ENCODE measurements at places on chromosomes 5 and 9.

DNA sequence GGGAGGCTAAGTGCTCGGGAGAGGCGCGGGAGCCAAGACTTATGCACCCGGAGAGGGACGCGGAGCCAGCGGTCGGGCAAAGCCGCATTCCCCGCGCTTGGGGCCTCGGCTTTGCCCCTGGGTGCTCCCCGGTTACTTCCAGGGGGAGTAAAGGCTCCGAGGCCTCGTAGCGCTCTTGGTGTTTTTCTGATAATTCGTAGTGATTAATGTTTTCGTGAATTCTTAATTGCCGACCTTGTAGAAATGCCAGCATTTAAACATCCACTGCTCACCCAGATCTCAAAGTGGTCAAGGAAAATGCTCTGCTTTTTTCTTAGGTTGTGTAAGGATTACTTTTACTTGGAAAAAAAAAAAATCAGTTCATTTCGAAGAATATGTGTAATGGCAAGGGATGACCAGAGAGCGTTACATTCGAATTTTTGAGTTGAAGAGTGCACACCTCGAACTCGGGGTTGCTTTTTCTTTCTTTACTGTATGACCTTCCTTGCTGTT, 654 bp upstream of the TUT7 start:
- DNase-seq = no peak

GRCh38 chr9:136059851-136060670, 35.0 kb downstream of the NACC2 start:
- DNase-seq = no peak

GRCh38 chr9:37976714-37977477, 73.0 kb upstream of the SLC25A51 start:
- no peak for DNase-seq

- no peak for DNase-seq
These were observed 87.7 kb downstream of the OSTF1 start for GRCh38 chr9:75176037-75176436.

- DNase-seq = no peak
These were observed 8.7 kb downstream of the SERINC5 start for GRCh38 chr5:80246995-80247729.

GRCh38 chr9:95411054-95411892, 93.8 kb upstream of the FANCC start:
- no peak for DNase-seq

GRCh38 chr5:38755181-38755580, 90.6 kb upstream of the OSMR start:
- no peak for DNase-seq

- no peak for DNase-seq
These were observed 50.2 kb downstream of the C9orf50 start for GRCh38 chr9:129570450-129571297.

- DNase-seq = no peak
These were observed 281.8 kb downstream of the MLLT3 start for GRCh38 chr9:20340511-20340861.

DNA sequence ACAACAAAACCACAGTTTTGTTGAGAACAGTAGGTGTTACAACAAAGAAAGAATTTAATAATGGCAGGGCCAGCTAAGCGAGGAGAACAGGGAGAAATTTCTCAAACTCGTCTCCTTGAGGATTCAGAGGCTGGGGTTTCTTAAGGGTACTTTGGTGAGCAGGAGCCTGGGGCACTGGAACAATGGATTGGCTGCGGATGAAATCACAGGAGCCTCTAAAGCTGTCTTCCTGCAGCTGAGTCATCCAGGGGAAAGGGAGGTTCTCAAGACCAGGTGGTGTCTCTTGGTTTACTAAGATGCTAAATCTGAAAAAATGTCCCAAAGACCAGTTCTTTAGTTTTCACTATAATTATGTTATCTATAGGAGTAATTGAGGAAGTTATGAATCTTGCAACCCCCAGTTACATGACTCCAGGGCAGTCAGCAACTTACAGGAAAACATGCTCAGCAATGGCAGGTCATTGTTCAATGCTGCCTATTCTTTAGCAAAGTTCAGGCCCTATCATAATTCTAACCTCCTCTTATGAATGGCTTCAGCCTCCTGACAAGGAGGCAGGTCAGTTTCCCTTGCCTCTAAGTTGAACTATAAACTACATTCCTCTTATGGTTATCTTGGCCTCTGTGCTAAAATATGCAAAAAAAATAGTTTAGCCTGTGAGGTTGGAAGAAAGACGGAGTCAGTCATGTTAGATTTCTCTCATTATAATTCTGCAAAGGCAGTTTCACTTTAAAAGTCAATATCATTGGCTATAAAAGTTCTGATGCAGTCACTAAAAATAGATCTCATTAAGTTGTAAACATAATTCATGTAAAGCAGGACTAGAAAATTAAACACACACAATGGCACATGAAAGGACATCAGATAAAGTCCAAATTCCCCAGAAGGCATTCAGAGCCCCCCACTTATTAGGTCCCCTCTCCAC, 63.3 kb upstream of the CKS2 start:
- DNase-seq = no peak

DNA sequence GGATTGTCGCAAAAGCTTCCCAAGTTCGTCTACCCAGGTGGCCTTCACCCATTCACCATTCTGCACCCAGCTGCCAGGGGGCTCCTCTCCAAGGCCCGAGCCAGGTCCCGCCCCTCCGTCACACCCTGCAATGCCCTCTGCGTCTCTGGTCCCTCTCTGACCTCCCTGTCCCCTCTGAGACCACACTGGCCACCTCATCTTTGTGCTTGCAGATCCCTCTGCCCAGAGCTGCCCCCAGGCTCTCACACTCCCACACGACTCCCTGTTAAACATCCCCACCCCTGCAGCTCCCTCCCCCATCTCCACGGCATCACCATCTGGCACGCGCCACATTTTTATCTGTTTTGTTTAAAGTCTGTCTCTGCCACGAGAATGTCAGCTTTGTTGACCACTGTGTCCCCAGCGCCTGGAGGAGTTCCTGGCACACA, 243.6 kb downstream of the PBX3 start:
- DNase-seq = no peak

GRCh38 chr5:123720955-123721354, 209.0 kb downstream of the CSNK1G3 start:
- DNase-seq = no peak

All from GM18507 (cell line).